WTC11 (cell line): ENCODE measurements at places on chromosomes 13 and 19.
A peak's percentile ranks its signal among the peaks of the same experiment; 100 is the strongest.

GRCh38 chr13:22855926-22856325, 324.9 kb upstream of the SGCG start:
- no peak overlapping the region for H3K4me3 ChIP-seq
- H3K27ac ChIP-seq = no peak overlapping the region
- H3K4me1 ChIP-seq = no peaks in the 10 kb centered on the region

- H3K27ac ChIP-seq = no peak overlapping the region
- H3K4me1 ChIP-seq = peaks cover 10% of the 10 kb centered on the region
- no peaks in the 10 kb centered on the region for H3K27me3 ChIP-seq
- no peak for DNase-seq
- no peaks in the 10 kb centered on the region for H3K36me3 ChIP-seq
Measured at GRCh38 chr13:67139551-67139950, 90.6 kb downstream of the PCDH9 start.

DNA sequence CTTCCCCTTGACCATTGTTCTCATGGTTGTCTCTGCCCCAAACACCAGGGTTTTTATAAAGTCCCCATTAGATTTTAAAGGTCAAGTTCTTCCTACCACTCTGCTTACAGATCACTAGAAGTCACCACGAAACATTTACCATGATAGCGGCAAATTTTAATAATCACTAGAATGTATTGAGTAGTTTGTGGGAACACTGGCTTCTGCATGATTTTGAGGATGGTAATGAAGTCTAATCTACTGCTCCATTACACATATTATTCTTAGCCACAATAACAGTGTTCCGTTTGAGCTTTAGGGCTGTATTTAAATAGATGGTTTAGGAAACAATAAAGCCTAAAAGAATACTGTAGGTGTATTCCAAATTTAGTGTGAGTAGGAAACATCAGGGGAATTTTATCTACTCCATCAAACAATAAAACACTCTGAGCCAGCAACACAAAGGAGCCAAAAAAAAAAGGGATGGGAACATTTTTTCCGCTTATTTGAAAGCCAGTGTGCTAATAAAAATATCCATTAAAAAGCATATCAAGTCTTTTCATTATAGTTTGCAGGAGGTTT, 49.7 kb downstream of the KLF12 start:
- no peak overlapping the region for H3K27ac ChIP-seq
- no peak for DNase-seq
- no peaks in the 10 kb centered on the region for H3K27me3 ChIP-seq
- H3K4me3 ChIP-seq = no peak overlapping the region

DNA sequence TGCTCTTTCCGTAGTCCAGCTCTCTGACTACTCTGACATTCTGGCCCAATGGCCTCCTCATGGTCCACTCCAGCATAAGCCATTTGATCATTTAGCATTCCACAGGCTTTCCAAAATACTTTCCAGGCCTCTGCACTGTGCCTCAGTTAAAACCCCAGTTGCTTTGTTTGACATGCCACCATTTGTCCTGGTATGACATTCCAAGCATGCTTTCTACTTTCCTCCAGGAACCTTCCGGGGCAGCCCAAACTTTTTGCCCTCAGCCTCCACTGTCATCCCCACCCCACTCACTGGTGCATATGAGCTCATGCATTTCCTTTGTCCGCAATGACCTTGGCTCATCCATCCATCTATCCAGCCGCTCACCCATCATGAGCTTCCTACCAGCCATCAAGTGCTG, 41.8 kb upstream of the WASF3 start:
- H3K36me3 ChIP-seq = peaks cover 9% of the 10 kb centered on the region
- H3K27ac ChIP-seq = peak overlapping the region; percentile 63; the same call in 1 of the 2 replicates
- DNase-seq = no peak
- no peaks in the 10 kb centered on the region for H3K27me3 ChIP-seq

GRCh38 chr19:49954092-49954829, 6.7 kb downstream of the SIGLEC11 start:
- no peaks in the 10 kb centered on the region for H3K27me3 ChIP-seq
- no peak overlapping the region for H3K27ac ChIP-seq
- H3K4me1 ChIP-seq = peaks cover 50% of the 10 kb centered on the region
- H3K4me3 ChIP-seq = no peak overlapping the region

GRCh38 chr13:55000844-55001243, 1972.2 kb downstream of the OLFM4 start:
- H3K27me3 ChIP-seq = no peaks in the 10 kb centered on the region; the same call in 1 of the 2 replicates
- peaks cover 63% of the 10 kb centered on the region for H3K4me1 ChIP-seq
- peaks cover 54% of the 10 kb centered on the region for H3K36me3 ChIP-seq
- DNase-seq = peak; percentile 70
- H3K4me3 ChIP-seq = no peak overlapping the region
- H3K27ac ChIP-seq = peak overlapping the region; percentile 97

GRCh38 chr19:20607943-20608342, 42.4 kb upstream of the ZNF737 start:
- H3K4me3 ChIP-seq = no peak overlapping the region
- H3K27ac ChIP-seq = no peak overlapping the region
- H3K36me3 ChIP-seq = no peaks in the 10 kb centered on the region
- no peaks in the 10 kb centered on the region for H3K27me3 ChIP-seq
- no peak for DNase-seq

GRCh38 chr19:38915329-38916321, 3.6 kb upstream of the CCER2 start:
- peaks cover 10% of the 10 kb centered on the region for H3K27me3 ChIP-seq
- peak overlapping the region; percentile 29; the same call in 1 of the 2 replicates for H3K27ac ChIP-seq
- H3K4me1 ChIP-seq = no peaks in the 10 kb centered on the region
- no peaks in the 10 kb centered on the region for H3K36me3 ChIP-seq
- no peak overlapping the region for H3K4me3 ChIP-seq

DNA sequence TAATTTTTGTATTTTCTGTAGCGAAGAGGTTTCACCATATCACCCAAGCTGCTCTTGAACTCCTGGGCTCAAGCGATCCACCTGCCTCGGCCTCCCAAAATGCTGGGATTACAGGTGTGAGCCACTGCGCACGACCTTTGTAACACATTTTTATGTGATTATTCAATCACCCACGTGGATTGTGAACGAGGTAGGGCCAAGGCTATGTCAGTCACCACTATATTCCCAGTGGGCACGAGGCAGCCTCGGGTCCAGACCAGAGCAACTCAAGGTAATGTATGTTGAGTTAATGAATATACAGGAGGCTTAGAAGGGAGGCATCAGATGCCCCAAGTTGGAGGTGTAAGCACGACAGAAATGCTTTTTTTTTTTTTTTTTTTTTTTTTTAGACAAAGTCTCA, 8.9 kb downstream of the PTGIR start:
- H3K4me3 ChIP-seq = no peak overlapping the region
- peaks cover 3% of the 10 kb centered on the region; the same call in 1 of the 2 replicates for H3K27me3 ChIP-seq
- H3K4me1 ChIP-seq = peaks cover 9% of the 10 kb centered on the region
- no peak overlapping the region for H3K27ac ChIP-seq
- H3K36me3 ChIP-seq = no peaks in the 10 kb centered on the region
- DNase-seq = no peak

DNA sequence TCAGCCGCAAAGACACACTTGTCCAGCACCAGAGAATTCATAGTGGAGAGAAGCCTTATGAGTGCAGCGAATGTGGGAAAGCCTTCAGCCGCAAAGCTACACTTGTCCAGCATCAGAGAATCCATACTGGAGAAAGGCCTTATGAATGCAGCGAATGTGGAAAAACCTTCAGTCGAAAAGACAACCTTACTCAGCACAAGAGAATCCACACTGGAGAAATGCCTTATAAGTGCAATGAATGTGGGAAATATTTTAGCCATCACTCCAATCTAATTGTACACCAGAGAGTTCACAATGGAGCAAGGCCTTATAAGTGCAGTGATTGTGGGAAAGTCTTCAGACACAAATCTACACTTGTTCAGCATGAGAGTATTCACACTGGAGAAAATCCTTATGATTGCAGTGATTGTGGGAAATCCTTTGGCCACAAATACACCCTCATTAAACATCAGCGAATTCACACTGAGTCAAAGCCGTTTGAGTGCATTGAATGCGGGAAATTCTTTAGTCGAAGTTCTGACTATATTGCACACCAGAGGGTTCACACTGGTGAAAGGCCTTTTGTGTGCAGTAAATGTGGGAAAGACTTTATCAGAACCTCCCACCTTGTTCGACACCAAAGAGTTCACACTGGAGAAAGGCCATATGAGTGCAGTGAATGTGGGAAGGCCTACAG, 6.8 kb downstream of the ZNF134 start:
- no peak for DNase-seq
- H3K36me3 ChIP-seq = peaks cover 95% of the 10 kb centered on the region
- H3K27ac ChIP-seq = no peak overlapping the region

- H3K27ac ChIP-seq = no peak overlapping the region
- no peaks in the 10 kb centered on the region for H3K4me1 ChIP-seq
- no peaks in the 10 kb centered on the region for H3K36me3 ChIP-seq
- no peak for DNase-seq
- H3K4me3 ChIP-seq = no peak overlapping the region
Measured at GRCh38 chr13:90710164-90710759, 637.2 kb upstream of the MIR17HG start.

GRCh38 chr19:31498781-31499180, 149.5 kb upstream of the TSHZ3 start:
- H3K36me3 ChIP-seq = no peaks in the 10 kb centered on the region
- peaks cover 7% of the 10 kb centered on the region; the same call in 1 of the 2 replicates for H3K4me1 ChIP-seq
- no peak overlapping the region for H3K4me3 ChIP-seq

DNA sequence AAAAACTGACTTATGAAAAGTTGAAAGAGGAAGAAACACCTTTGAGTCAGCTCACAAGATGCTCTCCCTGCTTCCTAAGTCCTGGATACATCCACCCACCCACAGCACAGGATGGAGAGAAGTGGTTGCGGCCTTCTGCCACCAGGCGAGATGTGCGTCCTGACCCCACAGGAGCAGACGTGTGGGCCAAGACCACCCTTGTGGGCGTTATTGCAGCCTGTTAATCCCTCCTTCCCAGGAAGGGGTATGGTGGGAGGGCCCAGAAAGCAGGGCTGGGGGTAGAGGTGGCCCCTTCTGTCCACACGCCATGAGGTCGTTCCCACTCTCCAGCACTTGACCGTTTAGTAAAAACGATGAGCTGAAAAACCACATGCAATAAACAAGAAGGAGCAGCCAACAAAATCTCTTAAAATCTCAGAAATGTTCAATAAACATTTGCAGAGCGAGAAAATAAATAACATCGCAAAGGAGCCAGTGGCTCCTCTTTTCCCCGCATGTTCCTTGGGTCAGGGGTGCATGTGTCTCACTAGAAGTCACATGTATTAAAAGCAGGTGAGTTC, 2.4 kb upstream of the AKAP8L start:
- no peak for DNase-seq
- H3K4me3 ChIP-seq = no peak overlapping the region
- H3K4me1 ChIP-seq = peaks cover 14% of the 10 kb centered on the region
- H3K36me3 ChIP-seq = peaks cover 33% of the 10 kb centered on the region
- H3K27ac ChIP-seq = no peak overlapping the region
